ENCODE measurements at places on chromosomes 13 and 19.

DNA sequence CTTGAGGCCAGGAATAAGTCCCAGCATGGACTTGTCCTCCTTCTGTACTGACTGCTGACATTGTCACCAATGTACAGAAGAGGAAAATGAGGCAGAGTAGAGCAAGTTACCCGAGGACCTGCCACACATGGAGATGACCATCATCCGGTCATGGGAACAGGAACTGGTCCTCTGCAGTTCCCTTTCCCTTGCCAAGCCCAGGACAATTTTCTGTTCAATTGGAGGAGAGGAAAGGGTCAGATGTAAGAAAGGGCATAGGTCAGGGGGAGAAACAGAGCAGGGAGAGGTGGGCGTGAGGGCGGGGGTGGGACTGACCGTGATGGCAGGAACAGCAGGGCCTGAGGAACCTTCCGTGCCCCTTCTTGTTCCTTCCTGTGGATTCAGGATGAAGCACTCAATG lies 18.6 kb downstream of the PHLDB3 start:
- DNase-seq: no peak

GRCh38 chr19:7904074-7905020 lies 670 bp downstream of the MAP2K7 start:
- DNase-seq: no peak

DNA sequence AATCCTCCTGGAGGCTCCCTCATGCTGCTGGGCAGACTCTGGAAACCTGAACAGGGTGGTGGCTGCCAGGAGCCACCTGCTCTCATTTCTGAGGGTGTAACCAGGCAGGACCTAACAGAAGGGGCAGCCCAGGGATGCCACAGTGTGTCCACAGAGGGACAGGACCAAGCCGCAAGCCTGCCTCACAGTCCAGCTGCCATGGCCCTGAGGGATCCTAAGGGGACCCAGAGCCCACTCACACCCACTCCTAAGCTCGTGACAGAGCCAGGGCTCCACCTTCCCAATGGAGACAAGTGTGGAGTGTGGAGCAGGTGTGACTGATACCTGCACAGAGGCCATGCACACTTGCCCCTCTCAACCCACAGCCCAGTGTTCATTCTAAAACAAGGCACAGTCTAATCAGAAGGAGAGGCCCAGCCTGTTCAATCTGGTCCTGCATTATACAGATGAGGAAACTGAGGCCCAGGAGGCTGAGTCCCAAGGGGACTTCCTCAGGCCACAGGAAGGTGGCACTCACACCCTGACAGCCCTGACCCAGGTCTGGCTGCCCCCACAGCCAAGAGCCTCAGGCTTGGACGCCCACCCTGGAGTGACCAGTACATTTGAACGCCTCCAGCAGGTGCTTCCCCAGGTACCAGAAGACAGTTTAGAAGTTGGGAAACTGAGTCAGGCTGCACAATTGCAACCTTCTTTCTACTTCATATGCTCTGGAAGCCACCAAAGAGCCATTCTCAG lies 220.1 kb downstream of the TUBA3C start:
- DNase-seq: no peak

- DNase-seq: no peak
Measured at GRCh38 chr19:54526972-54527371, 24.3 kb downstream of the LAIR2 start.

DNA sequence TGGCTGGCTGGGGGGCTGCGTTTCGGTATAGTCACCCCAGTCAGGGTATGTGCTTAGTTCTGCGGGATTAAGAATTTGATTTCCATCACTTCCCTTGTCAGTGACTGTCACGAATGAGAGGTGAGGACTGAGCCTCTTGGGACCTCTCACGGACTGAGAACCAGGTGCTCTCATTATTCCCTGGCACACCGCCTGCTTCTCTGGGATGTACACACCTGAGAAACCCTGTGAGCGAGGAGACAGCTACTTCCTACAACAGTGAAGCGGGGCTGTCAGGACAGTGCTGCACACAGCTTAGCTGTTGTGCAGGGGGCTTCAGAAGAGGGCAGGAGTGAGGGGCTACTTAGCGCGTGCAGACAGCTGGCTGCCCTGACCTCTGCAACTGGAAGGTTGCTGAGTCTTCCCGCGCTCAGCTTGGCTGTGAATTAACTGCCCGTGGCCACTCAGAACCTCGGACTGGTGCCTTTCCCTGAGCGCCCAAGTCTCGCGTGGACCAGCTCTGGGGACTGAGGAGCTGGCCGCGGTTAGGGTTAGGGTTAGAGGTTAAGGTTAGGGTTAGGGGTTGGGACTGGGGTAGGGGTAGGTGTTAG lies 65.3 kb upstream of the MCF2L start:
- no peak for DNase-seq
